Stimulated activated CD4-positive, alpha-beta T cell treated with anti-CD3 and anti-CD28 coated beads, TNF-alpha, amount 100 ng/mL, for 1 hour (primary cell): ENCODE measurements at places on chromosomes 4 and X.

- DNase-seq = no peak
Observed at GRCh38 chr4:153771046-153771445, 11.2 kb upstream of the RNF175 start.

GRCh38 chr4:110681381-110681780 lies 58.5 kb upstream of the PITX2 start:
- DNase-seq = no peak

DNA sequence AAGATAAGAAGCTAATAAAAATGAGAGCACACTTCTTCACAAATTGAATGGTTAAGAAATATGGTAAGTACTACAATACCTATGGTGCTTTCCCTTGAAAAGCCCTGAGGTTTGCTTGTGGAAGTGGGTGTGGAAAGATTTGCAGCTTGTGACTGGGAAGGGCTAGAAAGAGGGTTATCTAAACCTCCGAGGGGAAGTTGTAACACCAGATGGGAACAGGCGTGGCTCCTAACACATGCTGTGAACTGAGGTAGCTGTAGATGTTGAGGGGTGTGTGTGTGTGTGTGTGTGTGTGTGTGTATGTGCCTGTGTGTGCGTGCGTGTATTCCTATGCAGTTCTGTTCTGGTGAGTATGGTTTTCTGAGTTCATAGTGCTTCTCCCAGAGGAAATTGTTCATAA lies 21.5 kb downstream of the FRMPD4 start:
- DNase-seq = no peak

GRCh38 chrX:22366906-22367305 lies 94.2 kb downstream of the CBLL2 start:
- no peak for DNase-seq

DNA sequence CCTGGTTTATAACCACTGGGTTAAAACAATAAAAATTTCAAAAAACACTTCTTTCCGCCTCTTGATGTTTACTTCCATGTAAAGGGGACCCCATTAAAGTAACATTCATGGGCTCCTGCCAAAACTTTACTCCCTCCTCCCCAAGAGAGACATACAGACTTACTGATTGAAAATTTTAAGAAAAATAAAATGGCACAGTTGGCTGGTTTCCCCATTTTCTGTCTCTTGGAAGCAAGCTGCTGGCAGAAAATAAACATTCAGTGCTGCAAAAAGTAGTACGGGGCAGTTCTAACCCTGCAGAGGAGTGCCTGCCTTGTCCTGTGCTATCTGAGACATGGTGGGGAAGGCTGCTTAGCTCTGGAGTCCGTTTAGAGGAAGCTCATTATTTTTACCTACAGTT lies 187.3 kb upstream of the INTU start:
- no peak for DNase-seq

DNA sequence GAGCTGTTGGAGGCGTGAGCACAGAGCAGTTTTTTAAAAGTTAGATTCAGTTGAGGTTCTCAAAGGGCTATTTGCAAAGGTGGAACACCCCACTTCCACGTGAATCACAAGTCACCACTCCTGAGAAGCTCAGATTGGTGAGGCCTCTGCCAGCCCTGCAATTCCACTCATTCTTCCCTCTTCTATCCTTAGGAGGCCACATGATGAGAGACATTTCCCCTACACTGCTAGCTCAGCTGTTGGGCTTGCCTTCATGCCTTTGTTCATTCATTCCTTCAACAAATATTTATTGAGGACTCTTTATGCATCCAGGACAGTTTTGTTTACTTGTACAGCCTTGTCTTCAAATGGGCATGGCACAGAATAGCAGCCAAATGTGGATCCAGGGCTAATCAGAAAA lies 3.7 kb downstream of the SRPX2 start:
- no peak for DNase-seq

GRCh38 chrX:133646719-133647116 lies 231.4 kb upstream of the GPC4 start:
- no peak for DNase-seq

- no peak for DNase-seq
Observed at GRCh38 chrX:12978205-12979025, 3.5 kb downstream of the TMSB4X start.

GRCh38 chrX:107654872-107655761 lies 26.8 kb downstream of the PRPS1 start:
- peak; percentile 25 for DNase-seq

DNA sequence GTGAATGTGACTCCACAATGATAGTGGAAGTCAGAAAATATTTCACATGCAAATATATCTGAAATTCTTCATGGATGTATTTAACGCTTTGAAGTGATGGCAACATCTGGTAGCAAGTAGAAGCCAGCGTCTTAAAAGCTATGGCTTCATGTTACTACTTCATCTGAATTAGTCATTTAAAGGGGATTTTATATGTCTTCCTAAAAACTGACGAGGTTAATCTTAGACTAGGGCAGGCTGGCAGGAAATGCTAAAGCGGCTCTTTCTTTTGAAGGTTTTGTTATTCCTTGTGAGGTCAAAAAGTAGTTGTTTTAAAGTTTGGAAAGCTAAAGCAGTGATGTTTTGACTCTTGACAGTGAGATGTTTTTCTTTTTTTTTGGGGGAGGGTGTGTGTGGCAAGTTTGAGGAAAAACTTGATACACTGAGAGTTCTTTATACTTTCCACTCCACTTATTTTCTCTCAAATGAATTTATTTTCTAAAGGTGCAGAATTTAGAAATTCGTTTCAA lies 22.6 kb downstream of the PLS3 start:
- no peak for DNase-seq

- DNase-seq = no peak
Observed at GRCh38 chrX:100296183-100296753, 113.8 kb downstream of the PCDH19 start.

DNA sequence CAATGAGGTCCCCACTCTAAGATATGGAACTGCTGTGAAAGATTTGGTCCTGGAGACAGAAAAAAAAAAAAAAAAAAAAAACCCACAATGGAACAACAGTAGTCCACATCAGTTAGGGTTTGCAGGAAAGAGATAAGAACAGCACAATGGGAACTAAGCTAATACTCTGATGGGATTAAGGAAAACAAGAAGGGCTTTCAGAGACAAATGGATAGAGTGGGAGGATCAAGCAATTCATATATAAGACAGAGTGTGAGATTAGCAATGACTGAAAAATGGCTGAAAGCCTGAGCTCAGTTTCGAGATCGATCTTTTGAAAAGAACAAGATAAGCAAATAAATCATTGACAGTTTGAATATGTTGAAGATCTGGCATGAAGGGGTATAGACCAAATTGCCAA lies 188.4 kb upstream of the TRPC5 start:
- DNase-seq = no peak

DNA sequence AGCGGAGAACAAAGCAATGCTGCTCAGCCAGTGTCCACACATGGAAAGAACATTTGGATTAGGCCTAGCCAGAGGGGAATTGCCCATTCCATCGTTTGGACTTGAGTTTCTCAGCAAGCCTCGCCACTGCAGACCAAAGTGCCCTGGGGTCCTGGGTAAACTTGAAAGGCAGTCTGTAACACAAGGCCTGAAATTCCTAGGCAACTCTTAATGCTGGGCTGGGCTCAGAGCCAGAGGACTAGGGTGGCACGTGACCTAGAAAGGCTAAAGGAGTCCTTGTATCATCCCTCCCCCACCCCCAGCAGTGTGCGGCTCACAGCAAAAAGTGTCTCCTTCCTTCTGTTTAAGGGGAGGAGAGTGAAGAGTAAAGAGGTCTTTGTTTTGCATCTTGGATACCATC lies 210.4 kb upstream of the ARX start:
- DNase-seq = no peak

- no peak for DNase-seq
Observed at GRCh38 chrX:9526965-9527364, 62.1 kb downstream of the TBL1X start.

DNA sequence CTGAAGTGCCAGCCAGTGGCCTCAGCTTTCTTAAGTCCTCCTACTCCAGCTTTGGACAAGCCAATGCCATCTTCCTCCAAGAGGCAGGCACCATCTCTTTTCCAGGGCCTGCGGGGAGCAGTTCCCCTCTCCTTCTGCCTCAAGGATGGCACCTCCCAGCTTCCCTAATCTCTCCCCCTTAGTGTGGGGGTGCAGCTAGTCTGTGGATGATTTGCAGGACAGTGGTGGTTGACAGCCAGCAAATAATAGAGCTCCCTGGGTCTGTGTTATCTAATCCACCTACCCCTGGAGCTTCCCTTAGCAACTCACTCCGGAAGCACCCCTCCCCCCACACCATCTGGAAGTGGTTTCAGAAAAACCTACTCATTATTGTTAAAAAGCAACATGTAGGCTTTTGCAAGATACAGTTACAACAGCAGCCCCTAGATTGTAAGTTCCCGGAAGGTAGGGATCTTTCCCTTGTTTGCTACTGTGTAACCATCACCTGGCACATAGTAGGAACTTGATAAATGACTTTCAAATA lies 247.1 kb downstream of the BCOR start:
- DNase-seq = no peak

DNA sequence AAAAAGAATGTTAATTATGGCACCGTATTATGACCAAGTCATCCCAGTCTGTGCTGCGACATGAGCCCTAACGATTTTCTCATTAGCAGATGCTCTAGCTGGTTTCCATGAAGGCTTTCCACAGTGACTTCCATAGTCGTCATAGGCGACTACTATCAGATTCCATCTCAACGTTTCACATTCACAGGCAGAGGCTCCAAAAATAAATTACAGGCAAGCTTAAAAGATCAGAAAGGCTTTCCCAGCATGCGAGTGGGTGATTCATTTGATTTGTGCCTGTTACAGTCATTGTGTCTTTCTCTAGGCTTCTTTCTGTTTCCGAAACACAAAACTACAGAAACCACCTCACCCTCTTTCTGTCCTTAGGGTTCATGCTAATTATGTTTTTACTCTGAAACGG lies 43.2 kb downstream of the PALLD start:
- DNase-seq = no peak

- no peak for DNase-seq
Observed at GRCh38 chr4:4864940-4865704, 5.7 kb downstream of the MSX1 start.

- DNase-seq = no peak
Observed at GRCh38 chrX:133850399-133850798, 135.0 kb downstream of the GPC3 start.

DNA sequence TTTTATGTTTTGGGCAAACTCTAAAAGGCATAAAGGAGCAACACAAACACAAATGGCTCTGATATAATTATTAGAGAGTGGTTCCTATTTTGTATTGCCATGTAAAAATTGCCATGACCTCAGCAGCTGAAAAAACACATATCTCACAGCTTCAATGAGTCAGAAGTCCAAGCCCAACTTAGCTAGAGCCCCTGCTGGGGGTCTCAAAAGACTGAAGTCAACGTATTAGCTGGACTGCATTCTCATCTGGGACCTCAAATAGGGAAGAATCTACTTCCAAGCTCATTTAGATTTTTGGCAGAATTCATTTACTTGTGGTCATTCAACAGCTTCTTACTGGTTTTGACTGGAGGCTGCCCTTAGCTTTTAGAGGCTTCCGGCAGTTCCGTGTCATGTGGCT lies 47.4 kb downstream of the FREM3 start:
- no peak for DNase-seq

DNA sequence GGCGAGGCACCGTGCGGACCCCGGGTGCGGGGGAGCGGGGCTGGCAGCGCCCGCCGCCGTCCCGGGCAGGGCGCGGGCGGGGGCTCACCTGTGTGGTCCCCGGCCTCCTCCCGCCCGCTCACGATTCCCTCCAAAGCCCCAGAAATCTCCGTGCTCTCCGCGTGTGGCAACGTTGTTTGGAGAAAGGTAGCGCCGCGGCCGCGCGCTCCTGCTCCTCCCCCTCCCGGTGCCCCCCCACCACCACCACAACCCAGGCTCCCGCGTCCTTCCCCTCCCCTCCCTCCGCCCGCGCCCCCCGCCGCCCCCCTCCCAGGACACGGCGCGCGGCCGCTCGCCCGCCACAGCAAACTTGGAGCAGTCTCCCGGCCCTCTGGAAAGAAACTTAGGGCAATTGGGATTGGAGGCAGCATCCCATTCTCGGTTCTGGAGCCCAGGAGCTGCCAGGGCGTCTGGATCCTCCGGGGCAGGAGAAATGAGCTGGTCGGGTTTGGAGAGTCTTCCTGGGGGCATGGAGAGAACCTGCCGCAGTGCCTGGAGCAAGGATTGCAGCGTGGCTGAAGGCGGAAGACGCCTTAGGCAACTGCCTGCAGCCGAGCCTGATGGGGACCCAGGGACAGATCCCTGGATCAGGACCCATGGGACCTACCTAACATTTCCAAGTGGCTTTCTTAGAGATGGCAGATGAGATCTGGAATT lies 855 bp downstream of the KLF3 start:
- no peak for DNase-seq

- DNase-seq = no peak
Observed at GRCh38 chr4:150680651-150681050, 98.7 kb downstream of the MAB21L2 start.

- DNase-seq = no peak
Observed at GRCh38 chr4:172780566-172781081, 388.0 kb upstream of the GALNT7 start.

- no peak for DNase-seq
Observed at GRCh38 chrX:13013363-13014110, 30.9 kb downstream of the FAM9C start.

DNA sequence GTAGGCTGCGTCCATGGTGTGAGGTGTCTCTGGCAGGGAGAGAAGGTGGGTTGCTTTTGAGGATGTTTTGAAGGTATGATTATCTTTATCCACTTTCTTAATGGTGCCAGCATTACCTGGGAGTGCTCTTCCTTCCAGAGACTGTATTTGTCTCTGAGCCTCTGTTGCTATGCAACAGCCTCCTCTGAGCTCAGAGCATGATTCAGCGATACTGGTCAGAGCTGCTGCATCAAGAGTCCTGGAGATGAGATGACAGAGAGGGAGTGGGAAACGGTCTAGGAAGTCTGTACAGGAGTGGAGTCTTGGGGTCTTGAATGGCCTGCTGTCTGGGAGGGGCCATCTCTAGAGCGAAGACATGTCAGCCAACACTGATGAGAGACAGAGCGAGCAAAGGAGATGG lies 104.4 kb upstream of the RAB40AL start:
- DNase-seq = no peak

- no peak for DNase-seq
Observed at GRCh38 chr4:804804-805203, 21.1 kb downstream of the CPLX1 start.

DNA sequence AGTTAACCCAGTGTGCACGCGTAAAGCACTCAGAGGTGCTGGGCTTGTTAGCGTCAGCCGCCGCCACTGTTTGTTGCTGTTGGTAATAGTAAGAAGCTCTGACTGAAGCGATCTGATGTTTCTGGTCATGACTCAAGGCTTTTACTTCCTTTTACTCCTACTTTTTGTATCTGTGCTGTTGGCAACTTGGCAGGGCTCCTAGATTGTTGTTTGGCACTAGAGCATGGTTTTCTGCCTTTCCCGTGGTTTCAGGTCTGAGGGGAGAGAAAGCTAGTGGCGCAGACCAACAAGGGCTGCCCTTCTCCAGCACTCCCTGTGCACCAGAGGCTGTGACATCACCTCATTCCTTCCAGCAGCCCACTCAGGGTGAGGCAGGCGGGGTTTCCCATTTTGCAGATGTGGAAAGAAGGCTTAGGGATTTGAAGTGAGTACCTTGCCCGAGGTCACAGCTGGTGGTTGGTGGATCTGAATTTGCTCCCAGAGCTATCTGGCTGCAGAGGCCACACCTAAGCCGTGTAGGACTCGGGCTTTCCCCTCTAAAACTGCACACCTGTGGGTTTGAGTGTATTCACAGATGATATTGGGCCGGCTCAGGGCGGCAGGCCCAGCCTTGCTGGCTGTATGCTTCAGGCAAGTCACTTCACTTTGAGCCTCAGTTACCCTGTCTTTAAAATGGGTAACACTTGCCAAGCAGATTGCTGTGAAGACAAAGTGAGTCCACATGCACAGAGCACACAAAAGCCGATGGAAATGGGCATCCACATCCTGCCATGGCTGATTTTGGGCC lies 51.2 kb upstream of the TADA2B start:
- no peak for DNase-seq

GRCh38 chr4:107747748-107748486 lies 27.9 kb upstream of the PAPSS1 start:
- no peak for DNase-seq
